ENCODE measurements at places on chromosomes 1 and 21. TPM values are rescaled to one million over a fixed set of nuclear protein-coding genes. Genes with fewer than 3 reads are reported as not detected.

DNA sequence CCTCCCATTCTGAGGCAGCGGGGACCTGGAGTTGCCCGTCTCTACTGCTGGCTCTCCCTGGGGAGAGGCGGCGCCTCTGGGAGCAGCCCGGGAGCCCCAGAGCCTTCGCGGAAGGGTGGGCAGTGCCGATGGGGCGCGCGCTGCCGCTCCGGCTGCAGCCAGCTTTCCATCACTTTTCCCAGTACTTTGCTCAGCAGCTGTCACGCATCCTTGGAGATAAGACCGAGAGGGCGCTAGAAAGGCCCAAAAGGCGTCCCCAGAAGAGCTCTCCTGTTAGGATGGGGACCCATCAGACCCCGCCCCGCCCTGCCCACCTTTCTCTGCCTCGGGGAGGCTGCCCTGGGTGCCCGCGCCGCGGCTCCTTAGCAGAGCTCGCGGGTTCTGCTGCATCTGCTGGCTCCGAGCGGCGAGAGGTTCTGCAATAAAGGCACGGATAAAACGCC is 534 bp downstream of the KCNH1 start:
- DNase-seq, result no peak

GRCh38 chr1:237074371-237075117 is 32.6 kb downstream of the RYR2 start:
- no peak for DNase-seq

GRCh38 chr1:23200883-23201282 is 16.4 kb downstream of the HTR1D start:
- DNase-seq, result no peak

DNA sequence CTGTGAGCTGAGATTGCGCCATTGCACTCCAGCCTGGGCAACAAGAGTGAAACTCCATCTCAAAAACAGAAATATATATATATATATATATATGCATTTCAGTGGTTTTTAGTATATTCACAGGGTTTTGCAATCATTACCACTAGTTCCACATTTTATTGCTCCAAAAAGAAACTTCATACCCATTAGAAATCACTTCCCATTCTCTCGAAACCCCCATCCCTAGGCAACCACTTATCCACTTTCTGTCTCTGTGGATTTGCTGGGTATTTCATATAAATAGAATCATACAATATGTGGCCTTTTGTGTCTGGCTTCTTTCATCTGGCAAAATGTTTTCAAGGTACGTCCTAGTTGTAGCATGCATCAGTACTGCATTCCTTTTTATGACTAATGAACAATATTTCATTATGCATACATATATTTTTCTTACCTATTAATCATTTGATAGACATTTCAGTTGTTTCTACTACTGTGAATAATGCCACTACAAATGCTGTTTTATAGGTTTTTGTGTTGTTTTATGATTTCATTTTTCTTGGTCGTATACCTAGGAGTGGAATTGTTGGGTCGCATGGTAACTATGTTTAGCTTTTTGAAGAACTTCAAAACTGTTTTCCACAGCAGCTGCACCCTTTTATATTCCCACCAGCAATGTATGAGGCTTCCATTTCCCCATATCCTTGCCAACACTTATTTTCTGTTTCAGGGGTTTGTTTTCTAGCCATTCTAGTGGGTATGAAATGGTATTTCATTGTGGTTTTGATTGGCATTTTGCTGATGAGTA is 95.9 kb downstream of the PHTF1 start:
- DNase-seq, result no peak

DNA sequence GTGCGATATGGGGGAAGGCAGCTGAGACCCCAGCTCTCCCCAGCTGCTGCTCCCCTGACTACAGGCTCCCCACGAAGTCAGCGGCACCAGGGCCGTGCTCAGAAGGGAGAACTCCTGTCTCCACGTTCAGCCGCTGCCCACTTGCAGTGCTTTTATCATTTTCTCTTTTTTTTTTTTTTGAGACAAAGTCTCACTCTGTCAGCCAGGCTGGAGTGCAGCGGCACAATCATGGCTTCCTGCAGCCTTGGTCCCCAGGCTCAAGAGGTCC is 933 bp upstream of the FTCD start:
- no peak for DNase-seq

DNA sequence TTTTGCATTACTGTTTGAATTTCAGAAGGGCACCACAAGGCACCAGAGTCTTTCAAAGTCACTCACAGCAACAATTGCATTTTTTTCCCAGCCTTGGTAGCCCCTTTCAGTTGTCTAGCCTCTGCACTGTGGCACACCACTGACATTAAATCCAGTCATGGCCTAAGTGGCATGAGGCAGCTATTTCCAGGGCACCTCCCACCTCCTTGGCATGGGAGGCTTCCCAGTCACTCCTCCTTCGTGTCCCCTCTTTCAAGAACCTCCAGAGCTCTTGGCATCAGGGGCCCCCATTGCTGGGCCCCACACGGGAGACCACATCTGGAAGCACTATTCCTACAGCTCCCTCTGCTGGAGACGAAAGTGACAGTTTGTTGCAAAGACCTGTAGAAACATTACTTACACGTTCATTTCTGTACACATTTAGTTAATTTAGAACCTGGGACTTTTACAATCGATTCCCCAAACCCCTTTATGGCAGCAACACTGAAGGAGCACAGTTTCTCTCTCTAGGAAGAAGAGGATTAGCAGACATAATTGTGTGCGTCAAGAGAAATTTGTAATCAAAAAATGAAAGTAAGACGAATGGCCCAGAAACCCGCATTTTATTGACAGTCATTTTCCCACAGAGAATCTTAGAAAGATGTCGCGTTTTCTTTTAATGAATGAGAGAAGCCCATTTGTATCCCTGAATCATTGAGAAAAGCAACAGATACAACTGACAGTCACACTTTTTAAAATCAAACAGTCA is 5.7 kb upstream of the CHD5 start:
- no peak for DNase-seq

The UBXN10 gene
- not detected for total RNA-seq

Measured in GM12878 (cell line).